ENCODE measurements at places on chromosomes 3 and 15.

DNA sequence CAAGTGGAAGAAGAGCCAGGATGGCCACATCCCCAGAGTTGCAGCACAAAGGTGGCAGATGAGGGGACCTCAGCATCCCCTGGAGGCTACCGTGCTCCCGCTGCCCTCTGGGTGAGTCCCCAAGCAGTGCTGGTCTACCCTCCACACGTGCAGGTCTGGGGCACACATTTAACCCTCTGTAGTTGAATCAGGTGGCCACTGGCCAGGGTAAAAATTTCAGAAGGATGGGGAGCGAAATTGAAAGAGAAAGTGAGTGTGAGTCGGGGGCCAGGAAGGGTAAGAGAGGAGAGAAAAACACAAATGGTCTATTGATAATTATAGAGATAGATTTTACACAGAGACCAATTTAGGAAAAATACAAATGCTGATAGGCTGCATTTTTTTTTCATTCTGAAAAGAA, 139.5 kb upstream of the EIF1B start:
- DNase-seq: no peak

GRCh38 chr15:63203451-63204090, 14.2 kb downstream of the RAB8B start:
- peak; percentile 47 for DNase-seq

GRCh38 chr3:146498002-146498736, 28.8 kb upstream of the PLSCR2 start:
- no peak for DNase-seq

DNA sequence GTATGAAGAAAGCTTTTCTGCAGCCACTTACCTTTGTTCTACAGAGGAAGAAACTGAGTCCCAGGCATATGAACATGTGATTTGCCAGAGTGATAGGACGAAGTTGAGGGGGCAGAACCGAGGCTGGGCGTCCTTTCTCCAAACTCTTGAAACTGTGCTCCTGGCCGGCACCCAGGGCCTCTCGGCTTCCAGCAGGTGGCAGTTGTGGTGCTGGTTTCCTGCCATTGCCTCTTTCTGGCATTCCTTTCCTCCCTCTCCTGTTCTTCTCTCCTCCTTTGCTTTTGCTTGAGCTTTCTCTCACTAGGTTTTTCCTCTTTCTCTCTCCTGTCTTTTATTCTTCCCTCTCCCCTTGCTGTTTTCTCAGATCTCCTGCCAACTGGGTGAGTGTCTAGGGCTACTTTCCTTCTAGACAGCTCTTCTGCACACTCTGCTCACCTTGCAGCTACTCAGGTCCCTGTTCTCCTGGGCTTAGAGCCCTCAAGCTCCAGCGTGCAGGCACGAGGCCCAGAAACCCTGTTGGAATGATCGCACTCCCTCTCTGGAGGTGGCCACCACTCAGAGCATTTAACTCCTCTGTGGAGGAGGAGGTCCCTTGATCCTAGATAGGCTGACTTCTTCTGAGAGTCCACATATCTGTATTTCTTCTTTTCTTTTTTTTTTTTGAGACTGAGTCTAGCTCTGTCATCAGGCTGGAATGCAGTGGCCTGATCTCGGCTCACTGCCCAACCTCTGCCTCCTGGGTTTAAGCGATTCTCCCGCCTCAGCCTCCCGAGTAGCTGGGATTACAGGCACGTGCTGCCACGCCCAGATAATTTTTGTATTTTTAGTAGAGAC, 26.2 kb downstream of the TRAK1 start:
- no peak for DNase-seq

Data from T-helper 2 cell treated with Interferon-gamma antibody and Interleukin-4, amounts not matched to agents 5 μg/mL and 100 μg/mL, for 36 hours (primary cell).